Ovary (tissue), 10 donors: ENCODE measurements at places on chromosomes 1 and 21. TPM values are rescaled to one million over a fixed set of nuclear protein-coding genes. Genes with fewer than 3 reads are reported as not detected.

- no peak overlapping the region for H3K4me3 ChIP-seq
- no peak for DNase-seq
- peaks cover 5% of the 10 kb centered on the region for H3K4me1 ChIP-seq
- no peaks in the 10 kb centered on the region for H3K27me3 ChIP-seq
- H3K27ac ChIP-seq = no peak overlapping the region
Measured at GRCh38 chr1:170716835-170717429, 53.0 kb downstream of the PRRX1 start.

DNA sequence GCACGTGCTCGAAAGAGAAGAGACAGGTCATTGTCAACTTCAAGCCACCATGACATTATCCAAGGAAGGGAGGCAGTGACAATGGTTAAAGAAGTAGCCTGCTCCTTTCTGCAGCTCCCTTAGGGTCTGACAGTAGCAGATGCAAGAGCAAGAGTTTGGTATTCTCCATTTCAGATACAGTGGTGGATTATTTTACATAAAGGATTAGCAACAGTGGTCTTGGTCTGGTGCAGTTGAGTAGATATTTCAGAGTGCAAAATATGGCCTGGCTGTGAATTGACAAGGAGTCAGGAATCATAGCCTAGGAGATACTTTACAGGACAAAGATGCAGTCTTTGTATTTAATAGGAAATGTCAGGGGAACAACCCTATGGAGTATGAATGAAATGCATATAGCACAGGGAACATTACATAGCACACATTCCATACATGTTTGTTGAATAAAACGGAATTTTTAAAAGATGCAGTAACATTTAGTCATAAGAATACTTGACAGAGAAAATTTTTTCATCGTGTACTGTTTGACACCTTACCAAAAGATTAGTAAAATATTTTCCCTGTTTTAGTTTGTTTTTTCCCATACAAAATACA, 41.8 kb downstream of the CHRM3 start:
- no peaks in the 10 kb centered on the region for H3K4me1 ChIP-seq
- no peak for DNase-seq
- no peak overlapping the region for H3K4me3 ChIP-seq
- H3K36me3 ChIP-seq = no peaks in the 10 kb centered on the region

- no peak overlapping the region for H3K4me3 ChIP-seq
- H3K4me1 ChIP-seq = no peaks in the 10 kb centered on the region
- H3K27ac ChIP-seq = no peak overlapping the region
- no peaks in the 10 kb centered on the region for H3K27me3 ChIP-seq
Measured at GRCh38 chr1:208683141-208683540, 439.0 kb upstream of the PLXNA2 start.

Gene SPATA21
- total RNA-seq = not detected

GRCh38 chr1:80059940-80060339, 1053.4 kb upstream of the ADGRL4 start:
- H3K4me1 ChIP-seq = no peaks in the 10 kb centered on the region
- no peak for DNase-seq
- H3K27ac ChIP-seq = no peak overlapping the region
- peaks cover 2% of the 10 kb centered on the region for H3K27me3 ChIP-seq
- no peak overlapping the region for H3K4me3 ChIP-seq
- H3K36me3 ChIP-seq = no peaks in the 10 kb centered on the region

Gene TNFRSF9
- not detected for total RNA-seq

GRCh38 chr1:44947063-44947773, 39.2 kb downstream of the EIF2B3 start:
- no peak overlapping the region for H3K4me3 ChIP-seq
- peak; percentile 31 for DNase-seq
- no peaks in the 10 kb centered on the region for H3K36me3 ChIP-seq
- no peaks in the 10 kb centered on the region for H3K27me3 ChIP-seq
- peak overlapping the region; percentile 9 for H3K27ac ChIP-seq

DNA sequence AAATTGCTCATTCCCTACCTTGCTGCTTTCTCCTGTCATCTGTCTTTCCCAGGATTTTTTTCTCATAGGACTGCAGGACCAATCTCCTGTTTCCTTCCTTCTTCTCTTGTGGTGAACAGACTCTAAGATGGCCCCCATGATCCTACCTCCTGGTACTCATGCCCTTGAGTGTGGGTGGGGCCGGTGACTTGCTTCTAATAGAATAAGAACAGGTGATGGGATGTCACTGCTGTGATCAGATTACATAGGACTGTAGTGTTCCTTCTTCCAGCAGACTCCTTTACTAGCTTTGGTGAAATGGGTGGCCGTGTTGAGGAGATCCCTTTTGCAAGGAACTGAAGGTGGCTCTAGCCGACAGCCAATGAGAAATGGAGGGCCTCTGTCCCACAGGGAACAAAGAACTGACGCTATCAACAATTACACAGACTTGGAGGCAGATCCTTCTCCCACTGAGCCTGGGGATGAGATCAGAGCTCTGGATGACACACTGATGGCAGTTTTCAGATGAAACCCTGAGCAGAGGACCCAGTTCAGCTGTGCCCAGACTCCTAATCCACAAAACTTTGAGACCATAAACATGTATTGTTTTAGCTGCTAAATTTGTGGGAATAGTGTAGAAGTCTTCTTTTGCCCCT, 7.5 kb downstream of the GSTM3 start:
- H3K4me3 ChIP-seq = no peak overlapping the region
- no peaks in the 10 kb centered on the region for H3K27me3 ChIP-seq
- H3K27ac ChIP-seq = no peak overlapping the region
- DNase-seq = no peak
- no peaks in the 10 kb centered on the region for H3K4me1 ChIP-seq
- no peaks in the 10 kb centered on the region for H3K36me3 ChIP-seq

DNA sequence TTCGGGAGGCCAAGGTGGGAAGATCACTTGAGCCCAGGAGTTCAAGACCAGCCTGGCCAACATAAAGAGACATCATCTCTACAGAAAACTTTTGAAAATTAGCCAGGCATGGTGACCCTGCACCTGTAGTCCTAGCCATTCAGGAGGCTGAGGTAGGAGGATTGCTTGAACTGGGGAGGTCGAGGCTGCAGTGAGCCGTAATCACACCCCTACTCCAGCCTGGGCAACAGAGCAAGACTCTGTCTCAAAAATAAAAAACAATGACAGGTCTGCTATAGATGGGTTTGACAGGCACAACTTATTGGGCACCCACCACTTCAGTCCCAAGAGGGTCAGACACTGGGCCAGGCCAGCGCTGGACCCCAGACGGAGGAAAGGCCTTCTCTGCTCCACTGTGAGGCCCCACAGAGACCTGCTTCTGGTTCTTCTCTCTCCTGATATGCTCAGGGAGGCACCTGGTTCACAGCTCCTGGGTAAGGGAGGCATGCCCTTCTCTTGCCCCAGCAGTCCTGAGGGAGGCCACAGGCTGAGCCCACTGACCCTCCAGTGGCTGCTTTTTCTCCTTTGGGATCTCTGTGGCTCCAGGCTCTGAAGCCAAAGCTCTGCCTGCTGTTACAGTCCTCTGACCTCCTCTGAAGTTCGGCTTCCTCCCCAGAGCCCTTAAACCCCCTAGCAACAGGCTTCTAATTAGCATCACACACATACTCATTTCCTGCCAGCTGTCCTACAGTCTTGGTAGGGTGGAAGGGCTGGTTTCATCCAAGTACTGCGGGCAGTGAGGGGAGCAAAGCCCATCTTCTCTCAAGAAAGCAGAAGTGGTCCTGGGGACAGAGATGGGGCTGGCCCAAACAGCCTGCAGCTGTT, 14.4 kb downstream of the S100A16 start:
- no peak for DNase-seq
- peaks cover under 1% of the 10 kb centered on the region for H3K4me1 ChIP-seq
- no peaks in the 10 kb centered on the region for H3K27me3 ChIP-seq
- H3K36me3 ChIP-seq = no peaks in the 10 kb centered on the region
- no peak overlapping the region for H3K27ac ChIP-seq

DNA sequence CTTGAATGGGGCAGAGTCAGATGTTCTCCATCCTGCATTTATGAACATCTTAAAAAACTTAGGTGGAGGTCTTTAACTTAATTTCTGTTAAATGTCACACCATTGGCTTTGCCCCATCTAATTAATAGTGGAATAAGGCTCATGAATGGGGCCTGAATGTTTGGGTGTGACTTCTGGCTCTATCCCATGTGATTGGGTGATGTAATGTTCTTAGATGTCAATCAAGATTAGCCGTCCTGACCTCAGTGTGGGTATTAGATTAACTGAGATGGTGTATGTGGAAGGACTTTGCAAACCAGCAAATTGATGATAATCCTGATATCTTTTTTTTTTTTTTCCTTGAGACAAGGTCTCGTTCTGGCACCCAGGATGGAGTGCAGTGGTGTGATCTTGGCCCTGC, 38.1 kb downstream of the C1orf21 start:
- no peaks in the 10 kb centered on the region for H3K27me3 ChIP-seq
- no peak overlapping the region for H3K27ac ChIP-seq
- peaks cover 1% of the 10 kb centered on the region for H3K4me1 ChIP-seq
- no peaks in the 10 kb centered on the region for H3K36me3 ChIP-seq
- no peak overlapping the region for H3K4me3 ChIP-seq
- DNase-seq = no peak

GRCh38 chr1:38586993-38587646, 272.5 kb downstream of the RRAGC start:
- no peak overlapping the region for H3K27ac ChIP-seq
- no peaks in the 10 kb centered on the region for H3K36me3 ChIP-seq
- DNase-seq = no peak
- H3K4me3 ChIP-seq = no peak overlapping the region

Gene RGS16
- 1.7 TPM for total RNA-seq
